Activated CD8-positive, alpha-beta memory T cell treated with anti-CD3 and anti-CD28 coated beads, Interleukin-2, amount 50 U/mL, for 4 hours (primary cell): ENCODE measurements at places on chromosomes 2 and 18.

- DNase-seq, result no peak
Measured at GRCh38 chr2:45009303-45009927, at the start of gene SIX2. Gene SIX2 (minus strand): TSS chr2:45009452. CDS start chr2:45009110, 342 bp downstream.

DNA sequence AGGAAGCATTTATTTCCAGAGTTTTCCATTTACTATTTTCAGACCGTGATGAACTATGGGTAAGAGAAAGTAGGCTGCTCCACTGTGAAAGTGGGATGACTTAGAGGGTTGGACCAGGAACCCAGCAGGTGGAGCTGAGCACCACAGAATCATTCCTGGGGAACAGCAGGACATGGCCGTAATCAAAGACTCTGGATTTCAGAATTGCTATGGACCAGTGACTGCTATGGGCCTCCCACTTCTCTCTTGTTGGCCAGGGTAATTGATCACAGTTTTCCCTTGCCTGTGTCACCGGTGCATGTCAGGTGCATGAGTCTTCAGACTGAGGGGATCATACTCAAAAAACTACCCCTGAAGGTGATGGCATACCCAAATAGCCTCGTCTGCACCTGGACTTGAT lies 90.6 kb upstream of the GPC1 start:
- no peak for DNase-seq

GRCh38 chr2:67259556-67260342 lies 137.4 kb upstream of the ETAA1 start:
- DNase-seq, result no peak

DNA sequence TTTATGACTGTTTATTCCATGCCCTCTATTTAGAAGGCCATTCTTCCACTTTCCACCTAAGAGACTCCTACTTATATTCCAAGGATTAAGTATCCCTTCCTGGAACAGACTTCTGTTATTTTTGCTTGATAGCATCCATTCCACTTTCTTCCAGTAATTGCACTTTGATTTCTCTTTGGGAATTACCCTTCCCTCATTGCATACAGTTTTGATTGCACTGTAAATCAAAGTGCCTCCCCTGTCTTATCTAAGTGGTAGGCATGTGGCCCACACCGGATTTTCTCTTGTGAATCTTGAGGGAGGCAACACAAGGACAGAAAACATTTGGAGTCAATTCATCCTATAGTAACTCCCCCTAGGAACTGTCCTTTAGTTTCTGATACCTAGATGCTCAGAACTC lies 120.4 kb downstream of the PDE11A start:
- no peak for DNase-seq

- DNase-seq, result no peak
Measured at GRCh38 chr2:39787950-39788349, 8.9 kb upstream of the THUMPD2 start.

DNA sequence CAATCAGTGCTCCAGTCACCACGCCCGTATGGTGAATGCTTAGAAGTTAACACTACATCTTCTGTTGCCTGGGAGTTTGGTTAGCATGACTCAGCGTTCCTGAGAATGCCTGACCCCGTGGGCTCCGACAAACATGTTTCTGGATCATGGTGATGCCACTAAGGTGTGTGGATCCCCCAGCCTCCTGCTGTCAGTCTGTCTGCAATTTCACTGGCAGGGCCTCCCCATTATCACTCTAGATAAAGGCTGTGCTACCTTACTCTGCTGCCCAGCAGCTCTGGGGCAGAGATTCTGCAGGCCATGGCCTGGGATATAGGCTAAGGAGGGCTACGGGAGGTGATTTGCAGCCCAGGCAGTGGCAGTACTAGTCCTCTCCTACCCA lies 66.0 kb downstream of the STPG4 start:
- DNase-seq, result no peak

DNA sequence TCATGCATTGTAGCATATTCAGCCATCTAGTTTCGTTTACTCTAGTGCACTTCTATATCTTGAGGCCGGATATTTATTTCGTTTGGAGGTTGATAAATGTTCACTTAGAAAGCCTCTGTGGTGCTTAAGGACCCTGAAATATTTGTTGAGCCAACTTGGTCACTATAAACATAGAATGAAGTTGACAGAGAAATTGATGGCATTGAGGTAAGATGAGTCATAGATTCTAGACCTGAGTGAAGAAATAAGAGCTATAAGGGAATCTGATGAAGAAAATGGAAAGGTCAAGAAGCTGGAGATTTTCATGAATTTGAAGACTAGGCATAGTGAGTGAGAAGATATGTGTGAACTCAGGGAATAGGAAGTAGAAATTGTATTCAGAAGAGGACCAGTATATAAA lies 35.9 kb downstream of the EPC2 start:
- DNase-seq, result no peak

GRCh38 chr18:74334242-74334893 lies 18.7 kb downstream of the C18orf63 start:
- no peak for DNase-seq

GRCh38 chr2:47257946-47258348 lies 102.8 kb upstream of the STPG4 start:
- DNase-seq, result no peak

DNA sequence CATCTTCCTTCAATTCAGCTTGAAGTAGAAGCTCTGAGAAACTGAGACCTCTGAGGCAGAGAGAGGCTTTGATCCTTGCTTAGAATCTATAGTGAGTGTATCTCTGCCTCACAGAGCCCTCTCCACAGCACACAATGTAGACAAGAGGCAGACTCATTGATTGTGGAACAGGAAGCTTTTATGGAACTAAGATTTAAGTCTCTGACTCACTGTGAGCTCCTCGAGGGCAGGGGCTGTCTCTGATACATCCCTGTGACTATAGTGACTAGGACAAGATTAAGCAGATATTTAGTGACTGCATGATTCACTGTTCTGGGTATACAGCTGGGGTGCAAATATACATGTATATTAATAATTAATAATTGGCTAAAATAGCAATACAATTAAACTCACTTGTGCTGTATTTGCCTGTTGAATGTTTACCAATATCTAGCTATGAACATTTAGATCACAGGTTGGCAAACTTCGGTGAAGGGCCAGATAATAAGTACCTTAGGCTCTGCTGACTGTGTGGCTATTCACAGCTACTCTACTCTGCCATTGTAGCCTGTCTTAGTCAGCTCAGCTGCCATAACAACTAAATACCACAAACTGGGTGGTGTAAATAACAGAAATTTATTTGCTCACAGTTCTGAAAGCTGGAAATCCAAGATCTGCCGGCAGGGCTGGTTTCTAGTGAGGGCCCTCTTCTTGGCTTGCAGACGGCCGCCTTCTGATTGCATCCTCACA lies 54.4 kb downstream of the ARHGEF4 start:
- DNase-seq, result no peak

DNA sequence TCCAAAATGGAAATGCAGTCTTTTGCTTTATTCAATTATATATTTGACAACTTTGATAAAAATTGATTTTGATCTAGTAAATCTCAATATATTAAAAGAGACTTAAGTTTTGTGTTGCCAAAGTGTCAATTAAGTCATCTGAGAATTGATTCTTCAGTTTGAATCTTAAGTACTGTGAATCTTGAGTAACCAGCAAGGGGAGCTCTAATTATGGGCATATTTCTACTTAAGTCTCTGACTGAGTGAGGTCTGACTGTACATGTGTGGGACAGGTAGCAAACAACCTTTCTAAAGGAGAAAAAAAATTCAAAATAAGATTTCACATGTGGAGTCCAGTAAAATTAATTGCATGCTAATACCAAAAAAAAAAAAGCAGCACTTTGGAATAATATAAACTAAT lies 503.7 kb upstream of the SLC8A1 start:
- DNase-seq, result no peak

GRCh38 chr2:145339646-145340045 lies 819.7 kb upstream of the ZEB2 start:
- no peak for DNase-seq

DNA sequence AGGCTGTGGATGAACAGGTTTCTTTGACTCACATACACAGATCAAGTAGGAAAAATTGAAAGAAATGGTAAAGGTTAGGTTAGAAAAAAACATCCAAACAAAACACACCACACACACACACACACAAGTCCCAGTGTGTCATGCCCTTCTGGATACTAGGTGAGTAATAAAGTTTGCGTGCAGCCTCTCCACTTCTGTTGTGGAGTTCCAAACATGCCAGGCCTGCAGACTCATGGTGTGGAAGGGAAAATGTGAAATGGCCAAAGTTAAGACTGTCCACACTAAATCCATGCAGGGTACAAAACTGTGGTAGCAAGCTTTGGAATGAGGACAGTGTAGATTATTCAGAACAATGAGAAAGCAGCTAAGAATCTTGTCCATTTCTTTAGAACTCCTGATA lies 114.6 kb downstream of the IKZF2 start:
- DNase-seq, result no peak

DNA sequence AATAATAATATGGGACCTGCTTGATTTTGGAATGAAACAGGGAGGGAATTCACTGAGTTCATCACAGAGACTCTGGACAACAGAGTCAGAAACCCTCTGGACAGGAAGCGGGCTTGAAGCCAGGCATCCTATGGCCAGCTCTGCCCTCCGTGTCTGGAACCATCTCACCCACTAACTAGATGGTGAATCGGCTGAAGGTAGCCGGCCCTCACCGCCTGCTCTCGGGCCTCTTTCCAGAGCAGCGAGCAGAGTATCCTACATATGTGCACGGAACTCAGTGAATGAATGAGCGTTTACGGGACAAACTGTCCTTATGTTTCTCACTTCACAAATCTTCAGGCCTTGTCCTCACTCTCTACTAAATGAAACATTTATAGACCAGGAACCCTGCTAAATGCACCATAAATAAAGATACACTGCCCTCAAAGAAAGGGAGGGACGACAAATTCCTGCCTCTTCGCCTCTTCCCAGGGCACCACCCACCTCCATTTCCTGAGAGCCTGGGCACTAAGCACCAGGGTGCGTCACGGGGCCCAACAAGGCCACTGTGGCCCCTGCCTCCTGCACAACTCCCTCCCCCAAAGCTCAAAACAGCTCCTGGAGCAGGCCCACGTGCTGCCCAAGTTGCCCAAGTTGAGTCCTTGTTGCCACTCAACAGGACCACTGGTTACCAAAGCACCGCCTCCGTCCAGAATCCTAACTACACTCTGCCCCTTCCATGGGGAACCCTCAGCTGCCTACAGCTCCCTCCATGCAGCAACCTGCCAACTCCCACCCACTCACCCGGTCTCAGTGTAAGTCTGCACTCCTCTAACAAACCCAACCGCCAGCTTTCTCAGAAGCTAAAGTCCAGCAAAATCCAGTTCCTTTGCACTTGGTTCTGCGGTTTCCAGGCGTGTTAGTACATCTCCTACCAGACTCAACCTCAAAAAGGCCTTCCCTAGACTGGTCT lies 1.7 kb downstream of the TBC1D8 start:
- no peak for DNase-seq

GRCh38 chr2:112939425-112939824 lies 28.5 kb downstream of the IL37 start:
- DNase-seq, result no peak

DNA sequence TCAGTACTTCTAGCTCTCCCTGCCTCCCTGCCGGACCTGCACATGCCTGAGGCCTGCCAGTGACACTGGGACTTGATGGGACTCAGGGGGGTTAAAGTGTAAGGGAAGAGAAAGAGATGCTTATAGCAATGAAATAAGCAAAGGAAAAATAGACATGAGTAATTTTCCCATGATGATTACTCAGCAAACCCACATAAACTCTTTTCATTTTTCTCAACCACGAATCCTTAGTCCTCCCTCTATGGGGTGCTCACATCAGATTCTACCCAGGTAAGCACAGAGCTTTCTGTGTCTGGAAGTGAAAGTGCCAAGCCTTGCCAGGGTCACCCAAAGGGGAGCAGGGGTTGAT lies 44.8 kb upstream of the ANKRD62 start:
- DNase-seq, result no peak
